Activated CD4-positive, alpha-beta T cell treated with anti-CD3 and anti-CD28 coated beads, Interleukin-2, amount 10 ng/mL, durations not matched to agents 7 days and 5 days (primary cell): ENCODE measurements at places on chromosomes 6 and 20. TPM values are rescaled to one million over a fixed set of nuclear protein-coding genes. Genes with fewer than 3 reads are reported as not detected.
A peak's percentile ranks its signal among the peaks of the same experiment; 100 is the strongest.

DEFB129 gene
- total RNA-seq, result not detected

GINS1 gene
- total RNA-seq, result 28.8 TPM

BCAS1 gene
- total RNA-seq, result not detected

- no peaks in the 10 kb centered on the region for H3K36me3 ChIP-seq
- H3K4me3 ChIP-seq, result no peak overlapping the region
- no peaks in the 10 kb centered on the region for H3K4me1 ChIP-seq
- no peak overlapping the region for H3K27ac ChIP-seq
- DNase-seq, result no peak
- H3K27me3 ChIP-seq, result no peaks in the 10 kb centered on the region
Measured at GRCh38 chr6:4466769-4467480, 309.3 kb upstream of the CDYL start.

- no peaks in the 10 kb centered on the region for H3K27me3 ChIP-seq
- peak overlapping the region; percentile 88 for H3K27ac ChIP-seq
- DNase-seq, result peak; percentile 44
- H3K4me3 ChIP-seq, result peak overlapping the region; percentile 52
- peaks cover 50% of the 10 kb centered on the region for H3K4me1 ChIP-seq
- peaks cover 2% of the 10 kb centered on the region for H3K36me3 ChIP-seq
Measured at GRCh38 chr6:129749749-129750120, 39.8 kb upstream of the ARHGAP18 start.

GRCh38 chr6:91719414-91719813 lies 1132.5 kb upstream of the MAP3K7 start:
- no peaks in the 10 kb centered on the region for H3K4me1 ChIP-seq
- DNase-seq, result no peak
- H3K27ac ChIP-seq, result no peak overlapping the region
- no peak overlapping the region for H3K4me3 ChIP-seq

- H3K27me3 ChIP-seq, result no peaks in the 10 kb centered on the region
- no peak overlapping the region for H3K4me3 ChIP-seq
- peaks cover 56% of the 10 kb centered on the region for H3K36me3 ChIP-seq
- H3K4me1 ChIP-seq, result peaks cover 54% of the 10 kb centered on the region
Measured at GRCh38 chr20:48777005-48777404, 50.8 kb downstream of the PREX1 start.

DNA sequence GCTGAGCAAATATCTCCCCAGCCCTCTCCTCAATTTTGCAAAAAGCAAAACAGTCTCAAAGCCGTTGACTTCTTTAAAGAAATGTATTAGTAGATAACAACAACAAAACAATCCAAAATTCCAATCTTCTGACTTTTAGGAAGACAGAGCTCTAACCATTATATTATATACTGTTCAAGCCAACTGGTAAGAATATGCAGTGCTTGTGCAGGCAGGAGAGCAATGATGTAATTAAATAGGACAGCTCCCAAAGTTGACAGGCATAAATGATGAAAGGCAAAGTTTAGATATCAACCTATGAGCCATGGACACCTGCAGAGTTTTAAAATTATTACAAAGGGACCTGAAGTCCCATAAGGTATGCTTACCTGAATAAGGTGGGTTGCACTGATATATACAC lies 16.6 kb upstream of the CEP85L start:
- H3K27ac ChIP-seq, result peak overlapping the region; percentile 33
- peaks cover 26% of the 10 kb centered on the region for H3K36me3 ChIP-seq
- no peak overlapping the region for H3K4me3 ChIP-seq
- H3K4me1 ChIP-seq, result peaks cover 56% of the 10 kb centered on the region

- no peaks in the 10 kb centered on the region for H3K27me3 ChIP-seq
- no peak overlapping the region for H3K27ac ChIP-seq
- H3K4me1 ChIP-seq, result no peaks in the 10 kb centered on the region
- no peaks in the 10 kb centered on the region for H3K36me3 ChIP-seq
- H3K4me3 ChIP-seq, result no peak overlapping the region
- no peak for DNase-seq
Measured at GRCh38 chr6:8905757-8906156, 470.4 kb upstream of the SLC35B3 start.
